GM23248 (cell line): ENCODE measurements at places on chromosomes 6 and 20. TPM values are rescaled to one million over a fixed set of nuclear protein-coding genes. Genes with fewer than 3 reads are reported as not detected.

Gene CLVS2
- not detected in 2 replicates for total RNA-seq

- no peak for DNase-seq
These were observed 4.4 kb downstream of the FOXF2 start for GRCh38 chr6:1393641-1394283.

- peak; percentile 63 for DNase-seq
These were observed 102.5 kb downstream of the NOL4L start for GRCh38 chr20:32482442-32483261.

Gene ULBP1
- total RNA-seq = 5.8 and 6.1 TPM in 2 replicates

GRCh38 chr20:3686867-3687321 lies 5.1 kb upstream of the ADAM33 start:
- DNase-seq = peak; percentile 97

DNA sequence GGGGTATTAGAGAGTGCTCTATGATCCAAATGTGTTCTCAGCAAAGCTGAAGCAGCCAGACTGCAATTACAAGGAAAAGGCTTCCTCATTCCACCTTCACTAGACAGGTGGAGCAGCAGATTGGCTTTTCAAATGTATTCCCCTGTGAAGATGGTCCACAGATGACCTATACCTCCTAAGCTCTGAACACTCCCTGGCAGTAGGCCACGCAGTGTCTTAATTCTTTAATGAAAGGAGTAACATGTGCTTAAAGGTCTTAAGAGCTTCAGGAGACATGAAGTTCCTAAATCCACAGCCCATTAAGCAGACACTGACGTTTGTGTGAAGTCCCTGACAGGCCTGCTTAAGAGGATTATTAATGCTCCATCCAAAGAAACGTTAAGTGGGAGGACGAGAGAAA lies 138.9 kb upstream of the NUP153 start:
- DNase-seq = no peak

- no peak for DNase-seq
These were observed 170.2 kb upstream of the PLN start for GRCh38 chr6:118377711-118378414.

Gene TFAP2D
- total RNA-seq = not detected in 2 replicates
